Hepatocyte (in vitro differentiated cells): ENCODE measurements at places on chromosomes 12 and 14. TPM values are rescaled to one million over a fixed set of nuclear protein-coding genes. Genes with fewer than 3 reads are reported as not detected.

DNA sequence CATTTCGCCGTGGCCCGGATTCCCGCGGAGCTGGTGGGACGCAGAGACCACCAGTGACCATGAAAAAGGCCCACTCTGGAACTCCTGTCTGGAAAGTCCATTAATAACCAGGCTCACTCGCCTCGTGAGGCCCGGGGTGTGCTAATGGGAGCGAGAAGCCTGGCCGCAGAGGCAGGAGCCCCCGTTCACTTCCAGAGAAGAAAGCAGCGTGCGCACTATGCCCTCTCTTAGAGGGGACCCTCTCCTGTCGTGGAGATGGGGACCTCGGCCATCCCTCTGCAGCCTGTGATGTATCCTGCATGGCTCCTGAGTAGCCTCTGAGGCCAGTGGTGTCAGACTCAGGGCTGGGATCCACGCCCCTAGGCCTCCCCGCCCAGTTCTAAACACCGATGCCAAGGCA is 134.1 kb upstream of the VRK1 start:
- peaks cover 12% of the 10 kb centered on the region for H3K27me3 ChIP-seq
- no peaks in the 10 kb centered on the region for H3K36me3 ChIP-seq
- H3K4me3 ChIP-seq: no peak overlapping the region
- no peak overlapping the region for H3K27ac ChIP-seq
- H3K4me1 ChIP-seq: peaks cover 5% of the 10 kb centered on the region

DNA sequence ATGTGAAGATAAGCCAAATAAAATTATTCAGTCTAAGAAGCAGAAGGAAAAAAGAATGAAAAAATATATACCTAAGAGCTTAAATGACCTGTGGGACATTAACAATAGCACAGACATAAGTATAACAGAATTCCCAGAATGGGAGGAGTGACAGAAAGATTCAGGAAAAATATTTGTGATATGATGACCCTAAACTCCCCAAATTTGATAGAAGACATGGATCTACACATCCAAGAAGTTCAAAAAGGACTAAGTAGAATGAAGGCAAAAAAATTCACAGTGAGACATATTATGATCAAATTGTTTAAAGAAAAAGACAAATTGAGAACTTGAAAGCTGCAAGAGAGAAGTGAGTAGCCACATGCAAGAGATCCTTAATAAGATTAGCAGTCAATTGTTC is 211.4 kb upstream of the OR4E1 start:
- H3K27me3 ChIP-seq: no peaks in the 10 kb centered on the region
- no peaks in the 10 kb centered on the region for H3K4me1 ChIP-seq
- no peak overlapping the region for H3K27ac ChIP-seq
- no peak for DNase-seq

DNA sequence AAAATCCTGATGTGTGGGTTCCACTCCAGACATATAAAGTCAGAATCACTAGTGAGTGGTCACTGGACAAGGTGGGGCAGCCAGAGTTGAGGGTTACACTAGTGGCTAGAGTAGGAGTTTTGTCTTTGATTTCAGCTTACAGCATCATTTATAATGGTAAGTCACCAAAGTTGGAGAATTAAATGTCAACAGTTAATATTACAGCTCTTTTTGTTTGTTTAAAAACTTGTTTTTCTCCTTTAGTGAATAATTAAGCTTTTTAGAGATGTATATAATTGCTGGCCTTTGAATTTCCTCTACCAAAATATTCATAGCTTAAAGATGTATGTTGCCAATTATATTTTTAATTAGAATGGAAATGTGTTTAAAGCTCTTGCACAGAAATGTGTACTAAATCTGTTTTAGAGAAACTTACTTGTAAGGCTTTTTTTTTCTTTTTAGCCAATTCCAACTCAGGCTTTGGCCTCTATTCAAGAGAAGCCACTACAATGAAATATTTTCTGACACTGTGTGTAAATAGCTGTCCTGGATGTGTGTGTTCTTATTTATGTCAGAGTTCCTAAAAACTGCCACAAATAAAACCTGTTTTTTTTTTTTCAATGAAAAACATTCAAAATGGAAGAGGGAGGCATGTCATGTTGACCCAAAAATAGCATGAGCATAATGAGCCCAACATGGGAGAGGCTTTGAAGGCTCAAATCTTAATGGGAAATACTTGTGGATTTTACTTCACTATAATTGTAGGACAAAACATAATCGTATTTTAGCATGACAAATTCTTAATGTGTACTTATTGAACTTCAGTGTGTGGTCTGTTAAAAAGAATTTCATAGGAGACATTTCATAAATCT is 92.2 kb downstream of the TBC1D30 start:
- no peak overlapping the region for H3K4me3 ChIP-seq
- no peaks in the 10 kb centered on the region for H3K36me3 ChIP-seq
- no peak for DNase-seq
- peaks cover 17% of the 10 kb centered on the region for H3K4me1 ChIP-seq

- DNase-seq: no peak
- H3K27ac ChIP-seq: peak overlapping the region; percentile 87
- no peaks in the 10 kb centered on the region for H3K36me3 ChIP-seq
- peaks cover 33% of the 10 kb centered on the region for H3K4me1 ChIP-seq
These were observed 3.9 kb upstream of the AMHR2 start for GRCh38 chr12:53419756-53420155.

DNA sequence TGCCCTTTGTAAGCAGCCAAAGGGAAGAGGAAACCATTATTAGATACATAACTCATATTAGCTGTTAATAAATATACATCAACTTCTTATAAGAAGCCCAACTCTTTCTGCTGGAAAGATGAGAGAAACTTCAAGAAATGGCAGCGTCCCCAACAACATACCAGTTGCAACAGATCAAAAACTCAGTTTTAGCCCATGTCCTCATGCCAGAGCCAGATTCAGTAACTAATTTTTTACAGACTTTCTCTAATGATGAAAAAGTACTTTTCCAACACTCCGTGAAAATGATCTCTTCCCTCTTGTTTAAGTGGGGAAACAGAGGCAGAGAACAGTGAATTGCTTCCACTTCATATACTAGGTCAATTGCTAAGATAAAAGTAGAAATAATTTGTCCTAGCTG is 206.8 kb upstream of the NUDT4 start:
- H3K4me3 ChIP-seq: no peak overlapping the region
- peaks cover 16% of the 10 kb centered on the region for H3K4me1 ChIP-seq

DNA sequence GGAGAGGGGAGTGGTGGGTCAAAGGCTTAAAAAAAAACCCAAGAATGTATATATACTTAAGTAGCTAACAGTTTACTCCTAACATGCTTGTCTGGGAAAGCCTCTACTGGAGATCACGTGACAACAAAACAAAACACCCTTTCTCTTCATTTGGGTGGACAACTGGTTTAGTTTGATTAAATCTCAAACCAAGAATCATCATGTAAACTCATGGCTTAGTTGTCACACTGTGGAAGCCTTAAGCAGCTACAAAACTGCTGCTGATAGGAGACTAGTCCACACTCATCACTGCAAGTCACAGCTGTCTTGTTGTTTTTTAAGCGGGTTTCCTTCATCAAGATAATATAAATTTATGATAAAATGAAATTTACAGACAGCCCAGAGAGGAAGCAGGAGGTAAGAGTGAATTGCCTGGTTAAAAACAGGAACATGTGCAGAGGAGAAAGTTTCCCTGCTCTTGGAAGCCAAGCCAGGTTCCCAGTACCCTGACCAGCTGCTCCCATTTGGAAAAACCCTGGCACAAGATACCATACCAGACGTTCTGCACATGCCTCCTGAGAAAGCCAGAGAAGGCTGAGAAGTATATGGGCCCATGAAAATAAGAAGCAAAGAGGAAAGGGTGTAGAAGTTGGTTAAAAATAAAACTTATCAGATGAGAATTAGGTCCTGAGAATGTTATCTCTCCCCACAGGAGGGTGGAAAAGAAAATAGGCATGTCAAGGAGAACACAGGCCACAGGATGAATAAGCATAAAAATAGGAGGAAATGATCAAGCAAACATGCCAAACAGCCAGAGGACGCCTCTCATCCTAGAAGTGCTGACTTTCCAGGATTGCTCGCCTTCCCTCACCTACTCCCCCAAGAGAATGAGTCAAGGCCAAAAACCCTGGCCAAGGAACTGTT is 34.0 kb downstream of the EGLN3 start:
- peaks cover 6% of the 10 kb centered on the region for H3K4me1 ChIP-seq
- no peak overlapping the region for H3K4me3 ChIP-seq
- H3K36me3 ChIP-seq: no peaks in the 10 kb centered on the region

DNA sequence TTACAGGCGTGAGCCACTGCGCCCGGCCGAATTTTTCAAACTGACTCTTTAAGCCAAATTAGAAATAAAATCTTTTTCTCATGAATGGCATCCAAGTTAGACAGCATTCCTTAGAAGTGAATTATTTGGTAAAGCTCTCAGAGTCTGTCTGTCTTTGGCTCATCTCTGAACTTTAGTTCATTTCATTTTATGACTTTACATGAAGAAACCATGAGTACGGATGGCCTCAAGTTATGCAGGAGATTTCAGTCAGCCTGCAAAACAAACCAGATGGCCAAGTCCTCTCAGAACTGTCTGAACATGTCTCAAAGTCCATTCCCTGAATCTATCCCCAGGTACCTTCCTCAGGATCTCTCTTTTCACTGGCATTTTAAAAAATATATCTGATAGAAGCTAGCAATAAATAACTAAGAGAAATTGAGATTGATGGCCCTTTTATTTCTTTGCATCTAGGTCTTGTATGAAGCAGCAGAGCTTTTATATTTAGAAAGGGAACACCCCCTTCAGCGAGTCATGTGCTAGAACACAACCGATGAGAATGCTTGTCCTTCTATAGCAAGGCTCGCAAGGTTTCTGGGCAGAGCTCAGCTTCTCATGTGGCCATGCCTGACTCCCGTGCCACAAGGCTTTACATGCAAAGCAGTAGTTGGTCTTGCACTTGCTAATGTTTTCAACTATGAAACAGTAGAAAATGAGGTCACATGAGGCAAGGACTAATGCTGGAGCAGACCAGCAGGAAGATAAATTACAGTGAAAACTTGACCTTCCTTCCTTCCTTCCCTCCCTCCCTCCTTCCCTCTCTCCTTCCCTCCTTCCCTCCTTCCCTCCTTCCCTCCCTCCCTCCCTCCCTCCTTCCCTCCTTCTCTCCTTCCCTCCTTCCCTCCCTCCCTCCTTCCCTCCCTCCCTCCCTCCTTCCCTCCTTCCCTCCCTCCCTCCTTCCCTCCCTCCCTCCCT is 125.0 kb downstream of the AKAP6 start:
- no peak overlapping the region for H3K4me3 ChIP-seq
- DNase-seq: peak; percentile 22
- H3K27me3 ChIP-seq: no peaks in the 10 kb centered on the region
- peaks cover 7% of the 10 kb centered on the region for H3K4me1 ChIP-seq

GRCh38 chr12:58310809-58311622 is 369.6 kb downstream of the ATP23 start:
- peaks cover 6% of the 10 kb centered on the region for H3K4me1 ChIP-seq
- no peak overlapping the region for H3K4me3 ChIP-seq
- no peaks in the 10 kb centered on the region for H3K36me3 ChIP-seq
- H3K27ac ChIP-seq: peak overlapping the region; percentile 52
- no peaks in the 10 kb centered on the region for H3K27me3 ChIP-seq

DNA sequence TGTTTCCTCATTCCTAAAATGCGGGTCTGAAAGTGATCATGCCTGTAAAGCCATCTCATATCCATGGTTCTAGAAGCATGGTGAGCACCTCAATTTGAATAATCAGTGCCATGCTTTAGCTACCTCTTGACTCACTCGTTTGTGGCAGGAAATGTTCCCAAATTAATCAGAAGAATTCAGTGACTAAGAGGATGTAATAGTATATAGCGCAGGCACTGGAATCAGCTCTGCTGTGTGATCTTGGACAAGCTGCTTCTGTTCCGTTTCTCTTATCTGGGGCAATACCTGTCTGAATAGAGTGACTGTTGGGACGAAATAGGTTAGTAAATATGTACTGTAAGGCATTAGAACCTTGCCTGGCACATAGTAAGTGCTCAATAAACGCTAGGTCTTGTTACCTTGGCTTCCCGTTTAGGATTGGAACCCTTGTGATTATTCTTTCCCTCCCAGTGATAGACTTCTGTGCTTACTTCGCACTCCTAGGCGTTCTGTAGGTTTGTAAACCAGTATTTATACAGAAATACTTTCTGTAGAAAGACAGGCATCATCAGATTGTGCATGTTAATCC is 820 bp upstream of the SMAGP start:
- no peaks in the 10 kb centered on the region for H3K36me3 ChIP-seq
- H3K4me1 ChIP-seq: peaks cover 10% of the 10 kb centered on the region
- no peaks in the 10 kb centered on the region for H3K27me3 ChIP-seq
- peak overlapping the region; percentile 48 for H3K4me3 ChIP-seq
- peak overlapping the region; percentile 95 for H3K27ac ChIP-seq

- no peaks in the 10 kb centered on the region for H3K36me3 ChIP-seq
- peaks cover 4% of the 10 kb centered on the region for H3K4me1 ChIP-seq
- no peak overlapping the region for H3K27ac ChIP-seq
- no peak overlapping the region for H3K4me3 ChIP-seq
- H3K27me3 ChIP-seq: no peaks in the 10 kb centered on the region
These were observed 57.6 kb downstream of the BRMS1L start for GRCh38 chr14:35883677-35884293.

DNA sequence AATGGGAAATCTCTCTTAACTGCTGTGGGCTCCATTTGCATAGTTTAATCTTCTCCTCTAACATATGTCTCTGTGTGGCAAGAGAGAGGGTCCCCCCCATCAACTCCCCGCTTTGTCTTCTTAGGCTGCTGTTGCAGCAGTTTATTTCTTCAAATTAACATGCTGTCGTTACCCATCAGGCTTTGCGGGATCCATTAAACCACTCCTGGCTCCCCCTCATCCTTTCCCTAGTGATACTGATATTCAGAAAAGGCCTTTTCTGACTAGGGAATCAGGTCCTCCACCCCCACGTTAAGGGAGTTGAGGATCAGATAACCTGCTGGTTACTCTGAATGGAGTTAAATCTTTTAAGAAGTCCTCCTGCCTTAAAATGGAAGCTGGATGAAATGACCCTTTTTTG is 15.2 kb downstream of the GPR84 start:
- H3K27ac ChIP-seq: no peak overlapping the region
- no peaks in the 10 kb centered on the region for H3K27me3 ChIP-seq
- peaks cover 3% of the 10 kb centered on the region for H3K36me3 ChIP-seq
- H3K4me3 ChIP-seq: no peak overlapping the region
- H3K4me1 ChIP-seq: peaks cover 29% of the 10 kb centered on the region

DNA sequence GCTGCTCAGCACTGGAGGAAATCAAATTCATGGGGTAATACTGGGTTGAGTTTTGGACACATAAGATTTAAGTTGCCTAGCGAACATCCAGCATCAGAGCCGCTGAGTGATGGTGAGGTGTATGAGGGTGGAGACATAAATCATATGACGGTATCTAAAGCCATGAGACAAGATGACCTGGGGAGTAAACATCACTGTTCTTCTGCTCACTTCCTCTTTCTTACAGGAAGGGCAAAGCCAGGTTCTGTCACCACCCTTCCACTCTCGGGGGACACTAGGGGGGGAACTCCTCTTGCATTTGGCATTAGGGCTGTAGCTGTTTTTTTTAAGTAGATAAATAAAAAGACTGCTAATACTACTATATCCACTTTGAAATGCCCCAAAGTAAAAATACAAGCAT is 24.0 kb downstream of the PRDM4 start:
- H3K27ac ChIP-seq: no peak overlapping the region
- no peaks in the 10 kb centered on the region for H3K27me3 ChIP-seq
- H3K4me1 ChIP-seq: no peaks in the 10 kb centered on the region

Gene LPAR5
- 0.34 and 2.0 TPM in 2 replicates for polyA plus RNA-seq

Gene USP44
- polyA plus RNA-seq: not detected in 2 replicates

Gene FGF6
- not detected in 2 replicates for polyA plus RNA-seq

Gene TAS2R46
- not detected in 2 replicates for polyA plus RNA-seq

Gene LTA4H
- polyA plus RNA-seq: 35.0 and 42.1 TPM in 2 replicates

Gene TCL1B
- not detected in 2 replicates for polyA plus RNA-seq

Gene KRT5
- polyA plus RNA-seq: 7.4 and 11.3 TPM in 2 replicates
